ENCODE measurements at places on chromosomes 2 and 18.

DNA sequence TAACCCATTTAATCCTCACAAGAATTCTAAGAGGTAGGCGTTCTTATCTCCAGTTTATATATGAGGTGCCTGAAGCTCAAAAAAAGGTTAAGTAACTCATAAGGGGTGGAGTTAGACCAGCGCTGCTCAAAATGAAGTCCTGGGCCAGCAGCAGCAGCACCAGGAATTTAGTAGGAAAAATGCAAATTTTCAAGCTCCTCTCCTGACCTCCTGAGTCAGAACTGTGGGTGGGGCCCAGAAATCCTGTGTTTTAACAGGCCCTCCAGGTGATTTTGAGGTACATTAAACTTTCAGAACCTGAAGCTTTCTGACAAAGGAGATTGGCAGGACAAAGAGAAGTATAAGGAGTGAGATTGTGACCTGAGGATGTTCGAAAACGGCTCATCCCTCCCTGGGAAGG, 66.0 kb upstream of the CCDC85A start:
- no peak for DNase-seq

- DNase-seq, result no peak
These were observed 31.9 kb downstream of the PPP4R3B start for GRCh38 chr2:55585451-55586080.

DNA sequence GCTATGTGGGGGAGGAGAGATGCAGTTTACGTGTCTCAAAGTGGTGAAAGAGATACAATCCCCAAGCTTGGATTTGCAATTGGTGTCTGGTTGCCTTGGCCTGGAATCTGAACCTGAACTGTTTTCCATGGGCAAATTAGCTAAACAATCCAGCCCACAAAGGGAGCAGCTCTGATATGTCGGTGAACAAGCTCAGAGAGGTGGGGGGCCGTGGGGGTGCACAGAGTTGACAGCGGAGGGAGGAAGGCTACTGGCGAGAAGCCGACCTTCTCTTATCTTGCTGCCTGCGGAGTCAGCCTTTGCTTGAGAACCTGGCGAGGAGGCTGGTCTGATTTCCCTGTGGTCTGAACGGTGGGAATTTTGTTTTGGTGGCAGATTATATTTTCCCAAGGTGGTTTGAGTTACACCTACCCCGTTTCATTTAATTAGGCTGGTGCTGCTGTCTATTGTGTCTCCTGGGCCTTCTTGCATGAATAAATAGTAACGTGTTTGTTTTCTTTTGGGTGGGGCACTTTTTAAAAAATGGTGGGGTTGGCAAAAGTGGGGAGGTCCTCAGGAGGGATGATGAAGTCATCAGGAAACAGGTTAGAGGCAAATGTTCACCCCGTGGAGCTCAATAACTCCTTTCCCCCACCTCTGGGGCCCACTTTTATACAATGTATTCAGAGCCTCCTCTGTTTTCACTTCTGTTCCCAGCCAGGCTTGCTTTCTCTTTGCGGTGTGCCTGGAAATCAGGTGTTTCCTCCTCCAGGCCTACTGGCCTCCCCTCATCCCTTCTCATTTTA, 80.9 kb upstream of the IGFBP5 start:
- no peak for DNase-seq

GRCh38 chr2:200862532-200863000, 1.9 kb downstream of the CLK1 start:
- DNase-seq, result peak; percentile 82

GRCh38 chr2:123546353-123546752, 478.7 kb upstream of the CNTNAP5 start:
- no peak for DNase-seq

DNA sequence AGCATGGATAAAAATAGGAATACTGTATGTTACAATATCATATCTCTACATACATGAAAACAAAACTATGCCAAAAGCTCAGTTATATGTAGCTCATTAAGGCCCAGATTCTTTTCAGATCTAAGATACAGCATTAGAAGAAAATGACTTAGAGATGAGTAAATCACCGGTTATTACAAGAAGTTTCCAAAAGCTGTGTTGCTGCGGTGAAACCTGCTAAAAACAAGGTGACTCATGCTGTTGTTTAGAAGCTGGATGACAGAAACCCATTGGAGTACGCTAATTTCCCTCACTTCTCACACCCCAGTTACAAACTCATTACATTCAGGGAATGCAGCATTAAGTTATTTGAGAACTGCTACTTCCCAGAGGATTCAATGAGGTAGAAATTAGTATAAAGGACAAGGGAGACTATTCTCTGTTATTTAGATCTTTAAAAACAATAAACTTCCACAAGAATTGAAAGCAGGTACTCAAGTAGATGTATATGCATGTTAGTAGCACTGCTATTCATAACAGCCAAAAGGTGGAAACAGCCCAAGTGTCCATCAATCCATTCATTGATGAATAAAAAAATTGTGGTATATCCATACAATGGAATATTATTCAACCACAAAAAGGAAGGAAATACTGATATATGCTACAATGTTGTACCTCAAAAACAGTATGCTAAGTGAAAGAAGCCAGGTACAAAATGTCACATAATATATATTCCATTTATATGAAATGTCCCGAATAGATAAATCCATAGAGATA, 32.6 kb downstream of the RBKS start:
- no peak for DNase-seq

DNA sequence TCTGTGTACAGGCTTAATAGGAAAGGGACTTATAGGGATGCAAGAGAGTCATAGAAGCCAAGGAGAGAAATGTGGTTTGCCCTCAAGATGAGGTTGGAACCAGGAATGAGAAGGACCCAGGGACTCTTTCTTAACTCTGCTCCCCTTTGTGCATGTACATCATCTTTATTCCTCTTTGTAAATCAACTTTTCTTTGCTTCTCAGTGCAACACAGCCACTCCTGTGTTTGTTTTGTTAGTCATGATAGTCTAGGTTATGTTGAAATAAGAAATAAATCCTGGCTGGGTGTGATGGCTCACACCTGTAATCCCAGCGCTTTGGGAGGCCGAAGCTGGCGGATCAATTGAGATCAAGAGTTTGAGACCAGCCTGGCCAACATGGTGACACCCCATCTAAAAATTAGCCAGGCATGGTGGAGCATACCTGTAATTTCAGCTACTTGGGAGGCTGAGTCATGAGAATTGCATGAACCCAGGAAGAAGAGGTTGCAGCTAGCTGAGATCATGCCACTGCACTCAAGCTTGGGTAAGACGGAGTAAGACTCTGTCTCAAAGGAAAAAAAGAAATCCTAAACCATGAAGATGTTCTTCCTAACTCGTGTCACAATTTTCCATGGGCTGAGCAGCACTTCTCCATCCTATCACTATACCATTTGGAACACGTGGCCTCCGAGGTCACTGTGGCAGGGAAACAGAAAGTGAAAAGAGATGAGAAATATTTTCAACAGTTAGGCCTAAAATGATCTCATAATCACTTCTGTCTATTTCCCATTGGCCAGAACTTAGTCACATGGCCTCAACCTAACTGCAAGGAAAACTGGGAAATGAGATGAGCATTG, 73.0 kb upstream of the TMEM17 start:
- no peak for DNase-seq

GRCh38 chr18:35920623-35921022, 51.9 kb upstream of the RMP24 start:
- DNase-seq, result no peak

- DNase-seq, result no peak
These were observed 24.1 kb downstream of the CIDEA start for GRCh38 chr18:12278215-12278671.

DNA sequence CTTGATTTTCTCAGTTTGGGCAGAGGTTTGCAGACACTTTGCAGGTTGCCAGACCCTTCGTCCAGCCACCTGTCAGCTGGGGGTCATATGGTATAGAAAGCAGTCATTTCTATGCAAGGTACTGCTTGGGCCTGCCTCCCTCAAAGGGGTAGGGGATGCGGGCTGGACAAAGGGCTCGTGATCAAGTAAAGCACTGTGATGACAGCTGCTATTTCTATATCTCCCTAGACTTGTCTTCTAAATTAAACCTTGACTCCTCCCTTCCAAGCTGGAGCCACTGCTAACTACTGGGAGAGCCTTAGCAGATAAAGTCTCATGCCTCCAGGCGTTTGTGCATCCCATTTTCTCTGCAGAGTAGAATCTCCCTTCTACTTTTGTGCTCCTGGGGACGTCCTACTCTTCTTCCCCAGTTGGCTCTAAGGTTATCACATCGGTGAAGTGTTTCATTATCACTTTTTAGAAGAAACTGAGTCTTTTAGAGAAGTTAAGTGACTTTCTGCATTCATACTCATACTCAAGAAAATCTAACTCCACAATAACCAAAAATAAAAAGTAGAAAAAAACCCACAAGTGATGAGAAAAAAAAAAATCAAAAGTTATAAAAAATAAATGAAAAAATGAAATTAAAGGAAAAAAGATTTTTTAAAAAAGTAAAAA, 710 bp upstream of the XRCC5 start:
- DNase-seq, result no peak

DNA sequence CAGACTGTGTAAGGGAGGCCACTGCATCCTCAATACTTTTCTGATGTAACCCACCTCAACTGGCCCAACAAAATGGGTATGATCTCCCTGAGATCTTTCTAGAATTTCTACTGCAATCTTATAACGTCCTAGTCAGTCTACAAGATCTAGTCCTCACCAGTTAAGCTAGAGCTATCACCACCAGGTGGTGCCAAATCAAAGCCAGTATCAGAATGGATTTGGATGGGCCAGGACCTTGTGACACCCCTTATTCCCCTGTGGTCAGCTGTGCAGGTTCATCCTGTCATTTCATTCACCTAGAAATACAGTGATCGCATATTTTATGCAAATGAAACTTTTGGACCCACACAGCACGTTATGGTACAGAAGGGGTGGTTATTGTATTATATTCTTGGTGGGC, 90.3 kb downstream of the OLA1 start:
- DNase-seq, result peak; percentile 50

- DNase-seq, result no peak
These were observed 38.1 kb downstream of the RPL37A start for GRCh38 chr2:216536734-216537210.

DNA sequence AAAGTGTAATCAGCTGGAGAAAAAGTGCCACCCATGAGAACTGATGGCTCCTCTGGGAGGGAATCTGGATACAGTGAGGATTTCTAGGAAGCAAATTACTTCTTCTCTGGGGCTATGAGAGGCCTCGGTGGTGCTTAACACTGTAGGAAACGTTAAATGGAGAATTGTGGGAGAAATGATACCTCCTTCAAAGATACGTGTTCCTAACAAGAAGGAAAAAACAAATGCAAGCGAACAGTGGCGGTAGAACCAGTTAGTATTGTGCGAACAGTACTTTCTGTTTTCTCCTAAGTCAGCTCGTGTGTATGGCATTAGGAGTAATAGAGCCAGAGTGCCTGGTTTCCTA, 587 bp upstream of the MTIF2 start:
- DNase-seq, result no peak

DNA sequence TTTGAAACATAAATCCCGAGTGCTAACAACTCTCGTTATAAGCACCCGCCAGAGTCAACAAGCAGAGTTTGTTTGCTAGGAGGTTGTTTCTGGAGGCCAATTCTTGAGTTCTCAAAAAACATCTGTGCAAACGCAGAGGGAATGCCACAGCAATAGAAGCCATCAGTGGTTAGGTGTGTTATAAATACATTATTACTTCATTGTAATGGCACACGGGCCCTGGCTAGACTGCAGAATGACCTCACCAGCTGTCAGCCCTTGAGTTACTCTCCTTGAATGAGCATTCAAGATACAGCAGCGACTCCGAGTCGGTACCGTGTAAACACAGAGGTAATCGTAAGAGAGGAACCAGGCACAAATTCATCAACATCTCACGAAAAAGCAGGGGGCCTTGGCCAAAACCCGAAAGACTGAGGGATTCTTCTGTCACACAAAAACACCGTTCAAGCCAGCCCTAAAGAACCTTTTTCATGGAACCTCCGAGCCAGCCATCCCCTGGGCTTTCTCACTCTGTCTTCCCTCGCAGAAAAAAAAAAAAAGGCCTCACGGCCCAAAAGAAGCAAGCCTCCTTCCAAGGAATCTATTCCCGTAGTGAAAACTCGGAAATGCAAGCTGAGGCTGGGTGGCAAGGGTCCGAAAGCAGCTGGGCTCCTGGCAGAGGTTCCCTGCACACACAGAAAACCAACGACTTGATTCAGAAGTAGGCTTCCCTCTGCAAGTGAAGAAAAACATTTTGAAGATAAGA, 133.7 kb upstream of the MEIS1 start:
- DNase-seq, result no peak

- DNase-seq, result no peak
These were observed 291.5 kb downstream of the SOX11 start for GRCh38 chr2:5983511-5984272.

GRCh38 chr18:33802955-33803354, 224.9 kb downstream of the ASXL3 start:
- DNase-seq, result no peak

- DNase-seq, result no peak
These were observed 95.0 kb upstream of the LDAH start for GRCh38 chr2:20917719-20918572.

DNA sequence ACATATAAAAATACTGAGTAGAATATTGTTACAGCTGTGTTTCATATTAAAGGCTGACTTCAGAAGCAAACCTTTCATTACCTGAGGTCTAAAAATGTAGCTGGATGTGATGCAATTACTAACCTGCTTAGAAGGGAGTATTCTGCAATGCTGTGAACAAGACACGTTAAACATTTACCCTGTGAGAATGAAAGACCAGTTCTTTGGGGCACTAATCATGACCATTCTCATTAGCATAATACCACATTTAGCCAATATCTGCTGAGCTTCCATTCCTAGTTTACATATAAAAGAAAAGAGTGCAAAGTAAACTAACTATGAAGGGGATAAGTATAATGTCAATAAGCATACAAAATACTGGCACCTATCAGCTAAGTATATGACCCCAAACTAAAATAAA, 784.0 kb upstream of the KLHL29 start:
- DNase-seq, result no peak

GRCh38 chr2:157231476-157231875, 26.0 kb upstream of the GALNT5 start:
- DNase-seq, result no peak

DNA sequence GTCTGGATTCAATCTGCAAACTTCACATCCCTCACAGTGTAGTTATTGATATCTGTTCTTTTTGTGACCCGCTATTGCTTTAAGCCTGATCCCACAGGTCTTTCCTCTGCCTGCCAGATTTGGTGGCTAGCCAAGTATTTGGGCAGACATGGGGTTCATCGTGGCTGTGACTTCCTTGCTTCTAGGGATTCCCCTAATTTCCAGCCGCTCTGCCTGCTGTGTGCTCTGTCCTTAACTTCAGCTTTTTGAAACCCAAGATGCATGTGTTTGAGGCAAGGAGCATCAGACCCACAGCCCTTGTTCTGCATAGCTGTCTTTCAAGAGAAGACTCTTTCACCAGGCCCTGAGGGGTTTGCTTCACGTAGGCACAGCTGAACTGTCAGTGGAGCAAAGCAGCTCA, 54.2 kb downstream of the NCAPH start:
- DNase-seq, result no peak

GRCh38 chr2:10891390-10891789, 20.3 kb upstream of the KCNF1 start:
- DNase-seq, result no peak

GRCh38 chr18:48080546-48080945, 150.1 kb upstream of the SMAD2 start:
- no peak for DNase-seq

- peak; percentile 21 for DNase-seq
These were observed 1.8 kb upstream of the AGBL5 start for GRCh38 chr2:27049422-27050280.

GRCh38 chr2:60855989-60856669, 25.2 kb upstream of the REL start:
- no peak for DNase-seq

All from hematopoietic multipotent progenitor cell treated with erythropoietin and hydrocortisone succinate and interleukin-3 and kit ligand, for 17 days (in vitro differentiated cells).